ENCODE measurements at places on chromosomes 3 and 15.

DNA sequence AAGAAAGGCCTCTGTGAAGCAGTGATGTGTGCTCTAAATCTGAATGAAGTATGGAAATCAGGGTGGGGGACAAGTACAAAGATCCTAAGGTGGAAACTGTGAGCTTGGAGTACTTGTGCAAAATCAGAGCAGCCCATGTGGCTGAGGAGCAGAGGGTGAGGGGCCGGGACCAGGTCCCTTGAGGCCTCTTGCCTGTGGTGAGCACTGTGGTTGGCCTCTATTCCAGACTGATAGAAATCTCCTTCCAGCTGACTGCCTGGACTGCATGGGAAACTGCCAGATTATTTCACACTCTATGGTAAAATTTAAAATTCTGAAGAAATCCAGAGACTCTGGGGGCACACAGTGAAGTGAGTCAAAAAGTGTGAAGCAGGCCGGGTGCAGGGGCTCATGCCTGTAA, 81.4 kb downstream of the TM4SF4 start:
- DNase-seq: no peak

- no peak for DNase-seq
Measured at GRCh38 chr3:196142202-196142956, 60.5 kb upstream of the TFRC start.

- DNase-seq: no peak
Measured at GRCh38 chr3:14093831-14094230, 30.8 kb downstream of the CHCHD4 start.

GRCh38 chr3:47780741-47781684, 680 bp downstream of the SMARCC1 start:
- DNase-seq: peak; percentile 85

- DNase-seq: no peak
Measured at GRCh38 chr15:78088773-78089080, 3.6 kb upstream of the SH2D7 start.

All from D341Med (cell line).